ENCODE measurements at places on chromosomes 16 and 17.

GRCh38 chr17:48553826-48554225, 8.9 kb upstream of the HOXB2 start:
- DNase-seq: no peak

- DNase-seq: no peak
These were observed 29.7 kb upstream of the RMI2 start for GRCh38 chr16:11315510-11315909.

DNA sequence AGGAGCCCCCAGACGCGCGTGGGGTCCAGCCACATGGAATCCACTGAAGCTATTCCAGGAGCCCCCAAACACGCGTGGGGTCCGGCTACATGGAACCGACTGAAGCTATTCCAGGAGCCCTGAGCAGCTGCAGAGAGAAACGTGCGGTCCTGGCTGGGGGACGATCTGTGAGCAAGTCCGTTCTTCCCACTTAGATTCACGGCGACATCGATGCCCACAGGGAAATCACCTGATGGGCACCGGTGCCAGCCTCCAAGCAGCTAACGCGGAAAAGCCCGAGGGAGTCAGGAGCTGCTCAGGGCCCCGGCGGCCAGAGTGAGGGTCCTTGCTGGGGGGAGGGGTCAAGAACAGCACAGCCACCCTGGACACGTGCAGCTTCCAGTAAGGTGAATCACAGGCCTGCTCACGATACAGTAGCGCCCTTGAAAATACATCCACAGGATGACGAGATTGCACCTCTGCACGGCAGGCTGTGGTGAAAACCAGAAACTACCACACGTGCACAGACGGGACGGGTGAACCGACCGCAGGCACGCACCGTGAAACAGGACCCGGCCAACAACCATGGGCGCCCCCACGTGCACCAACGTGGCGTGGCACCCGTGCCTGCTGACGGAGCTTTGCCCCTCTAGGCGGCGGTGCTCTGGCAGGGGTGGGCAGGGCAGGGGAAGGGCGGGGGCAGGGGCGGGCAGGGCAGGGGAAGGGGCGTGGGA, 77.7 kb upstream of the GNG13 start:
- no peak for DNase-seq

DNA sequence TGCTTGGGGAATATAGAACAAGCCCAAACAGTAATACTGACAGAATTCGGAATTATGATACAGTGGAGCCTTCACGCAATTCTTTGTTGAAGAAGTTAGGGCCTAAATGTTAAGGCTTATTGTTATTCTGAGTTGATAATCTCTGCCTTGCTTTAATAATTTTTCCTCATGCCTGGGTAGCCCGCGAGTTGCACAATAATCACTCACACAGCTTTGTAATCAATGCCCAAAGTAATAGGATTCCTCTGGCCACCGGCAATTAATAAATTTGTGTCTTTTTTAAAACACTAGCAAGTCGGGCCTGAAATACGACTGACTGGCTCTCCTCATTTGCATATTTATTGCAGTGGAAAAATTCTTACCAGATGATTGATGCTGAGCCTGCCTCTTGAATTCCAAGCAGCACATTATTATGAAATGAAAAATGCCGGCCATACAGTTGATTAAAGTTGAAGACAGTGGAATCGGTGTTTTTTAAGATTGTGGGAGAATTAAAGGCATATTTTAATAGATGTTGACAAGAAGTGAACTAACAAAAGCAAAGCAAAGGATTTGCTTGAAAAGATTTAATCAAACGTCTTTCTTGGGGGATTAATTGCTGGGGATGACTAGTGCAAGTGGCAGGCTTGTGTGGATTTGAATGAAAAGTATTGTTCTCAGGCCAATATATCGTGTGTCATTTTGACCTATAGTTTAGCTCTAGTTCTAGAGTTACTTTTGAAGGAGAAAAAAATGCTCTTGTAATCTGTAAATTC, 30.2 kb downstream of the AATF start:
- DNase-seq: no peak

- DNase-seq: no peak
These were observed at the start of gene ELMO3 for GRCh38 chr16:67199011-67199807. ELMO3 (plus strand) TSS chr16:67199131; CDS start chr16:67199327, 196 bp downstream.

- DNase-seq: no peak
These were observed 85.6 kb downstream of the CLEC16A start for GRCh38 chr16:11029948-11030347.

DNA sequence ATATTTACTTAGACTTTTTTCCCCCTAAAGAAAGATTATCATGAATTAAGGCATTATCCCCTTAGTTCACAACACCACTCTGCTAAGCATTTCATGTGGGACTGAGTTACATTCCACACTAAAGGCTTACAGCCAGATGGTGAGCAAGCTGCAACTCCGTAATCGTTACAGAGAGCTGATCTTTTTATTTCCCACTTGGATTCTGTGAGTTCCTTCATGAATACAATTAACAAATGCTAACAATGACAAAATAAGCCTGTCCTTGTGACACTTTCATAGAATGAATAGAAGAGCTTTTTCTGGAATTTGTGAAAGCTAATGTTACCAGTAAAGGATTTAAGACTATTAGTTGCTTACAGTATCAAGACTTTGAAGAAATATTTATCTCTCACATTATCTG, 8.7 kb downstream of the OGFOD1 start:
- no peak for DNase-seq

DNA sequence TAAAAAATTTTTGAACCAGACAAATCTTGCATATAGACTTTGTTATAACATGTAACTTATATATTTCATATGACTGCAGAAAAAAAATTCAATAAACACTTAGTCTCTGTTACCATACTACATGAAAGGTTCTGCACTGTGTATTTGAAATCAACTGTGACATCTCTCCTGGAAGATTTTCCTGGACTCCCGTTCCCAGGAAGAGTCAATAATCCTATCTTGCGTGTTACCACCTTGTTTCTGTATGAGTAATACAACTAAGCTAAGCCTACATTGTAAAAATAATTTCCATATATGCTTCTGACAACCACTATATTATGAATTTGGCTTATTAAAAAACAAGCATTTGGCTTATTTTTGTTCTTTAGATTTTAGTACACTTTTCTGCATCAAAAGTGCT, 665.6 kb upstream of the SOX9 start:
- no peak for DNase-seq

DNA sequence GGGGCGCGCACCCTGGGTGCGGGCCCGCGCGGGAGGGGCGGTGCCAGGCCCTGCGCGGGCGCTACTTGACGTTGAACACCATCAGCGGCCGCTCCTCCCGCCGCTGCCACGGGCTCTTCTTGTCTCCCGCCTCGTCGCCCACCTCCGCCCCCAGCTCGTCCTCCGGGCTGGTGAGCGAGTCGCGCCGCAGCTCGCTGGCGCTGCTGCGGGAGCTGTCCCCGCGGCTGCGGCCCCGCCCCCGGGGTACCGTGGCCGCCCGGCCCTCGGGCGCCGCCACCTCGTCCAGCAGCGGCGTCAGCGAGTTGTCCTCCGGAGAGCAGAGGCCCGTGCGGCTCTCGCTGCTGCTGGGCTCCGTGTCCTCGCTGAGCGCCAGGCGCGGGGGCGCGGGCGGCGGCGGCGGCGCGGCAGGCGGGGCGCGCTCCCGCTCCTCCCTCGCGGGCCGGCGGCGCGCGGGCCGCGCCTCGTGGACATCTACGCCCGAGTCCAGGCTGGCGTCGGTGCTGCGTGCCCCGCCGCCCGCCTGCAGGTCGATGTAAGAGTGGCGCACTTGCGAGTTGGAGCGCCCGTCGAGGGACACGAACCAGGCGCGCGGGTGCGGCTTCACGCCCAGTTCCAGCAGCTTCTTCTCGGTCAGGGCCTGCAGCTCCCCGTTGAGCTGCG, 8.7 kb downstream of the GRN start:
- DNase-seq: no peak

GRCh38 chr16:29802416-29802935, 3.9 kb upstream of the MAZ start:
- DNase-seq: no peak

- DNase-seq: no peak
These were observed 634 bp downstream of the SLC2A4 start for GRCh38 chr17:7281953-7282751.

- no peak for DNase-seq
These were observed 709 bp downstream of the RAB34 start for GRCh38 chr17:28716740-28717577.

DNA sequence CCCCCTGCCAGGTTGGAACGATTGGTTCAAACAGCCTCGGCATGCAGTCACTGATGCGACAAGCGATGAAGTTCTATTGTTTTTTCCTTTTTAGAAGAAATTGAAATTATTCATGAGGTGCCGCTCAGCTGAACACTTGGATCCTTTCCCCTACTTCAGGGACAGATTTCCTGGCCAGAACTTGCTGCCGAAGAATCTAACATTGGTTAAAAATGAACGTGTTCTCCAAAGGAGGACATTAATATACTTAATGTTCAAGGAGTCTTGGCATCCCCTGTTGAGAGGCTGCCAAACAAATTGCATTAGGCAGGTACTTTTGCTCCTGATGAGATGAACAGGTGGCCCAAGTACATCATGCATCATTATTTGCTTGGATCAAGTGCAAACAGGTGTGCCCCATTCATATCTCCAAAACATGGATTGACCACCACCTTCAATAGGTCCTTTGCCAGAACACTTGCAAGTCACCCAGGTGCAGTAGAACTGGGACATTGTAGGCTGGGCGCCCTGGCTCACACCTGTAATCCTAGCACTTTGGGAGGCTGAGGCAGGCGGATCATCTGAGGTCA, 437.2 kb downstream of the HAPSTR1 start:
- no peak for DNase-seq

DNA sequence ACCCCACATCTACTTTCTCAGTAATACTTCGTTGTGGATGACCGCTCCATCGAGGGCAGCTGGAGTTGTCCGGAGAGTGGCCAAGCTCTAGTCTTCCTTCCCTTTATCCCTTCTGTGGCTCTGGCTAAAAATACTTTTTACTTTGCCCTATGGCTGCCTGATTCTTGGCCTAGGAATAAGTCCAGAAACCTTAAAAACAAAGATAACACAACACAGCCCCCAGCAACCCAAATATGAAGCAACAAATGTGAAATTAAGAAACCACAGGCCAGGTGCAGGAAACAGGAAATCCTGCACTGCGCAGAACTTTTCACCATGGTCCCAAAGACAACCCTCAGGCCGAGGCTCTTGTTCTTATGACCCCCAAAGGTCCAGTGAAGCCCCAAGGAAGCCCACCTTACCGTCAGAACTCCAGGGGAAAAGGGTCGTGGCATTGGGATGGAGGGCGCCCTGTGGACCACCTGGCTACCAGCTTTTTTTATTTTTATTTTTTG, 26.0 kb downstream of the TK2 start:
- no peak for DNase-seq

DNA sequence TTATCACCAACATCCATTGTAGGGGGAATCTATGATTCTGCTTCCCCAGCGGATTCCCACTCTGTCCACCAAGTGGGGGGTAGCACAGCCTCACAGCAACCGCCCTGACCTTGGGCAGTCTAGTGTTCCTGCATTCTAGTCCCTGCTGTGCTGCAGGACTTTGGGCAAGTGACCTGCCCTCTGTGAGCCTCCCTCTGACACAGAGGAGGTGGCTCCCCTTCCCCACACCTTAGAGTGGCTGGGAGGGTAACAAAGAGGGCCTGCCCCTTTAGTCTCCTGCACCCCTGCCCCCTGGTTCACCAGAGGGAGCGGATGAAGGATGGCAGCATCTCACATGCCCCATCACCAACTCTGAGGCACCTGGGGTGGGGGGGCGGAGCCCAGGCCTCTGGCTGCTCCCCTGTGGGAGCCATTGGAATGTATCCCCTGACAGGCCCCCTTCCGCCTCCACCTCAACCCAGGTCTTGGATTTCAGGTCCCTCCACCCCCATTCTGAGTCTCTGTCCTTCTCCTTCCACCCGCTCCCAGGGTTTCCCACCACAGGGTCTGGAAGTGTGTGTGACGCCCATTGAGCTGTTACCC, 10.1 kb downstream of the GAS2L2 start:
- DNase-seq: no peak

GRCh38 chr16:51416926-51417325, 265.9 kb upstream of the SALL1 start:
- DNase-seq: no peak

- no peak for DNase-seq
These were observed 80.0 kb upstream of the NKD1 start for GRCh38 chr16:50467943-50468748.

DNA sequence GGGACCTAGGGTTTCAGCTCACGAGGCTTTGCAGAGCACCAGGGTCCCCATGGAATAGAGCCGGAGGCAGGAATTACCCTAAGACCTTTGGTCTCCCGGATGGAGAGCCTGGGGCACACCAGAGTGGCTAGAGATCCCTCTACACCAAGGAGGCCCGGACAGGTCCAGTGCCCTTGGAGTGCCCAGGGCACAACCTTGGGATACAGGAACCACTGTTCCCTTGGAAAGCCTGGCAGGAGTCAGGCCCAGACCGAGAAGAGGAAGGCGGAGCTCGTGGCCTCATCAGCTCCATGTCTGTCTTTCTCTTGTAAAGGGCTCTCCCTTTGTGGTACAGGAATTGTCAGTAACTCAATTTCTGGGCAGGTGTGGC, 3.8 kb upstream of the DBNDD1 start:
- DNase-seq: no peak

DNA sequence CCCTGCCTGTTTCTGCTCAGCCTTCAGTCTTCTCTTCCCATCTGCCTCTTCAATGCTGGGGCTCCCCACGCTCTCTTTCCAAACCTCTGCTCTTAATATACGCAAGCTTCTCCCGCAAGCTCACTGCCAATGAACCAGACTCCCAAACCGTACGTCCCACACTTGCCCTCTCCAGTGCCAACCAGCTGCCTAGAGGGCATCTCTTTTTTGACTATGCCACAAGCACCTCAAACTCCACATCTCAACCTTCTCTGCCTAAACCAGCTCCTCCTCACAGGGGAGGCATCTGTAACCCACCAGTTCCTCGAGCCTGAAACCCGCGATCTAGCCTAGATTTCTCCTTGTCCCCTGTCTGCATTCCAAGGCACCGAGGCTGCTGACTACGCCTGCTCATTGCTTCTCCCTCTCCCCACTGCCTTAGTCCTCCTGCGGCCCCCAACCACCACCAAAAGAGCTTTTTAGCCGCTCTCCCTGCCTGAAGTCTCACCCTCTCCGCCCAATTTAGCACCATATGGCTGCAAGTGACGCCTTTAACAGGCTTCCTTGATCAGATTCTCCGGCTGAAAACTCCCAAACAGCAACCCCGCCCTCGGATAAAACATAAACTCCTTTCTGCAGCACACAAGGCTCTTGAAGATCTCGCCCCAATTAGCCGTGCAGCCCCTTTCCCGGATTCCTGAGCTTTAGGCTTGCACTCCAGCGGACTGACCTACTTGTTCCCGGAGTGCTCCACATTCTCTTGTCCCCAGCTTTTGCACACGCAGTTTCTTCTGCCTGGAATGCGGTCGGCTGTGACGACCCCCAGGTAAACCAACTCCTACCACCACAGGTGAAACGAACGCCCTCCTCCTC, 1.5 kb downstream of the GGA2 start:
- no peak for DNase-seq

GRCh38 chr16:1165511-1165910, 12.6 kb downstream of the CACNA1H start:
- no peak for DNase-seq

GRCh38 chr17:72458301-72458700, 337.5 kb downstream of the SOX9 start:
- no peak for DNase-seq

DNA sequence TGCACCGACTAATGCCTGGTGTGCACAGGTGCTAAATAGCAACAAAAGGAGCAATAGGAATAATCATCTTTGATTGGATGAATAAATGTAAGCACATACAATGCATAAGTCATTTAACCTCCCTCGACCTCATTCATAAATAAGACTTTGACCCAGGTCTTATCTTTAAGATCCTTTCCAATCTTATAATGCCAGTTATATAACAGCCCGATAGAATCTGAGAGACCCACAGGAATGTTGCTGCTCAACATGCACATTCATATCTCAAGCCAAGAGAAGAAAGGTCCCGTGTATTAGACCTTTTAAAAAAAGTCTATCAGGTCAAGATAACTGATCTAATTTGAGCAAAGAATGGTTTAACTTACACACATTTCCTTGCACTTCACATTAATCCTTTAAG, 146.8 kb upstream of the SOX9 start:
- no peak for DNase-seq

Measured in stimulated activated CD8-positive, alpha-beta memory T cell treated with anti-CD3 and anti-CD28 coated beads, Interleukin-4, amount 100 ng/mL, for 4 hours (primary cell).